ENCODE measurements at places on chromosomes 3 and 15.

DNA sequence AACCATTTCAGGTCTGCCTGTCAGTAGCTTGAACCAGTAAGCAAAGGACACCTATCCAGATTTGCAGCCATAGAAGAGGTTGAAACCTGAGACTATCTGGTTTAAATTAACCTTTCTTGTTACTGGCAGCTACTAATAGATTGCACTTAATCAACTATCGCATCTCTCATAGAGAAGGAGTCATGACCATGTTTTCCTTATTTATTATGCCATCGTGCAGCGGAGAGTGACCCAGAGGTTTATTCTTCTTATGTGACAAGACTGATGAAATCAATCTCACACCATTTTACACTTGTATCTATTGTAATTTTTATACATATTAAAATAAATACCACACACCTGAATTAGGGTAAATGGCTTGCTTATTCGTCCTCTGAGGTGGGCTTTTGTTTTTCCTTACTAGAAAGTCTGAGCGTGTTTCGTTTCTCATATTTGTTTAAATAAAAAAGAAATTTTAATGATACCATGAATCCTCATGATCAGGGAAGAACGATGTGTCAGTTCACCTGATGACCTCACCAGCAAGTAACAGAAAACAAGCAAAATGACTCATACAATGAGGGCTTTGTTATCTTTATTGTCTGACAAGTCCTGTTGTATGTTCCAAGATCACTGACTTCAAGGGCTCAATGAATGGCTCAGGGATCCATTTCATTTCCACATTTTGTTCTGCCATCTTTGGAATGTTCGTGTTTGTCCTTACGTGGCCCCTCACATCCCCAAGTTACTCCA is 379.5 kb upstream of the DPH6 start:
- DNase-seq, result no peak

- DNase-seq, result no peak
Measured at GRCh38 chr3:132650153-132650552, 9.5 kb downstream of the ACAD11 start.

GRCh38 chr3:11582191-11582968 is 61.3 kb downstream of the VGLL4 start:
- no peak for DNase-seq

GRCh38 chr15:101652786-101653430 is 727 bp upstream of the TM2D3 start:
- no peak for DNase-seq

GRCh38 chr3:43268636-43269035 is 17.7 kb upstream of the SNRK start:
- DNase-seq, result no peak

- no peak for DNase-seq
Measured at GRCh38 chr3:86987421-86987715, 3.6 kb downstream of the VGLL3 start.

Data from hematopoietic multipotent progenitor cell treated with erythropoietin and hydrocortisone succinate and interleukin-3 and kit ligand, for 15 days (in vitro differentiated cells).